ENCODE measurements at places on chromosomes 2 and 18. TPM values are rescaled to one million over a fixed set of nuclear protein-coding genes. Genes with fewer than 3 reads are reported as not detected.

GRCh38 chr18:23380001-23380550 is 73.0 kb upstream of the RIOK3 start:
- no peak for DNase-seq

DNA sequence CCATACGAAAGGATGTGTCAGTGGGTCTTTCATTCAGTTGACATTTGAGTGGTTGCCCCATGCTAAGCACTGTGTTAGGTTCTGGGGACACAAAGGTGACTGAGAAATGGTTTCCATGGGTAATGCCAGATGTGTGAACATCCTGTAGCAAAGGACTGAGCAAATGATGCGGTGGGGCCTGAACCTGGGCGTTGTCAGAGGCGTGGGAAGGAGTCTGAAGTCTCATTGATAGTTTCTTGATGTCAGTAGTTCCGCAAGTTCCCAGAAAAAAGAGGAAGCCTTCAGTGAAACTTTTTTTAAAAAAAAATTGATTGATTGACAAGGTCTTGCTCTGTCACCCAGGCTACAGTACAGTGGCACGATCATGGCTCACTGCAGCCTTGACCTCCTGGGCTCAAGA is 56.9 kb downstream of the LIMS1 start:
- no peak for DNase-seq

DNA sequence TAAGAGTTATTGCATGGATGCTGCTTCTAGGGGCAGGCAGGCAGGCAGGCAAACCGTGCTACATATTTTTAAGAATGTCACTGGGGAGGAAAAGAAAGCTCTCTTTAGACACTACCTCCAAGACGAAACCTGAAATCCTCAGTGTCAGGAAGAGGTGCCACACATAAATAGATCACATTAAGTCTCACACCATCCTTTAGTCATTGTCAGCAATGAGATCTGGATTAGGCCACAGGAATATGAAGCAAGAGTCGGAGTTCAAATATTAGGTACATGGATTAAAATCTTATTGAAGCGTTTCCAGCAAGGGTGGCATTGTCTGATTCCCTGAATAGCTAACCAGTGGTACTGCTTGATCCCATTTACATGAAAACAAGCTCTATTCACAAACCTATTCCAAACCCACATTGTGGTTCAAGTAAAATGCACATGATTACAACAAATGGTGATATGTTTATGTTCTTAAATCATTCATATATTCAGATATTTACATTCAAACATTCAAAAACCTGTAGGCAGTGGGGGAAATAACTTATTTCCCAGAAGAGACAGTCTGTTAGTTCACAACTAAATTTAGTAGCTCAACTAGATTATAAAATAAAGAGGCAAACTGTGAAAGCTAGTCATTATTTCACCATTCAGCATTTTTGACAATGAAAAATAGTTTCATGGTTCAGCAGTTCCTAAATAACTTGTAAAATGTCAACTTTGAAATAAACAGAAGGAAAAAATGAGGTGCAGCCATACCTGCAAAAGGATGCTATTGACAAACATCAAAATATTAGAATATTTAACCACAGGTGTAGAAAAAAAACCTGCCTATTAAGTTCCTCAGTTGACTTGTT is 195.4 kb upstream of the SIX3 start:
- DNase-seq, result no peak

- DNase-seq, result no peak
Observed at GRCh38 chr2:147097747-147098146, 747.1 kb upstream of the ACVR2A start.

Gene KCNG2
- total RNA-seq, result 0.13 TPM
